CD8-positive, alpha-beta memory T cell (primary cell): ENCODE measurements at places on chromosomes 6 and 20. TPM values are rescaled to one million over a fixed set of nuclear protein-coding genes. Genes with fewer than 3 reads are reported as not detected.

Gene RIPOR2
- 54.4 TPM for total RNA-seq

Gene KIF6
- not detected for total RNA-seq

Gene NKX2-2
- total RNA-seq: not detected

Gene HLA-A
- 1,390 TPM for total RNA-seq

Gene PLCB1
- 8.5 TPM for total RNA-seq

Gene RNF39
- total RNA-seq: not detected

Gene C6orf132
- total RNA-seq: 0.16 TPM

Gene RAET1L
- total RNA-seq: not detected
